CD14-positive monocyte (primary cell): ENCODE measurements at places on chromosomes 4 and X. TPM values are rescaled to one million over a fixed set of nuclear protein-coding genes. Genes with fewer than 3 reads are reported as not detected.

- H3K4me3 ChIP-seq: no peak overlapping the region
- no peaks in the 10 kb centered on the region for H3K36me3 ChIP-seq
Observed at GRCh38 chr4:2977211-2978088, 14.1 kb downstream of the GRK4 start.

- H3K36me3 ChIP-seq: no peaks in the 10 kb centered on the region
- H3K27ac ChIP-seq: no peak overlapping the region
- H3K4me1 ChIP-seq: no peaks in the 10 kb centered on the region
- DNase-seq: no peak
Observed at GRCh38 chrX:103737696-103738095, 27.0 kb downstream of the TMEM31 start.

GRCh38 chr4:6760865-6761264 is 21.7 kb upstream of the KIAA0232 start:
- no peaks in the 10 kb centered on the region for H3K4me1 ChIP-seq
- no peak for DNase-seq
- no peaks in the 10 kb centered on the region for H3K27me3 ChIP-seq
- H3K4me3 ChIP-seq: no peak overlapping the region
- H3K27ac ChIP-seq: no peak overlapping the region

DNA sequence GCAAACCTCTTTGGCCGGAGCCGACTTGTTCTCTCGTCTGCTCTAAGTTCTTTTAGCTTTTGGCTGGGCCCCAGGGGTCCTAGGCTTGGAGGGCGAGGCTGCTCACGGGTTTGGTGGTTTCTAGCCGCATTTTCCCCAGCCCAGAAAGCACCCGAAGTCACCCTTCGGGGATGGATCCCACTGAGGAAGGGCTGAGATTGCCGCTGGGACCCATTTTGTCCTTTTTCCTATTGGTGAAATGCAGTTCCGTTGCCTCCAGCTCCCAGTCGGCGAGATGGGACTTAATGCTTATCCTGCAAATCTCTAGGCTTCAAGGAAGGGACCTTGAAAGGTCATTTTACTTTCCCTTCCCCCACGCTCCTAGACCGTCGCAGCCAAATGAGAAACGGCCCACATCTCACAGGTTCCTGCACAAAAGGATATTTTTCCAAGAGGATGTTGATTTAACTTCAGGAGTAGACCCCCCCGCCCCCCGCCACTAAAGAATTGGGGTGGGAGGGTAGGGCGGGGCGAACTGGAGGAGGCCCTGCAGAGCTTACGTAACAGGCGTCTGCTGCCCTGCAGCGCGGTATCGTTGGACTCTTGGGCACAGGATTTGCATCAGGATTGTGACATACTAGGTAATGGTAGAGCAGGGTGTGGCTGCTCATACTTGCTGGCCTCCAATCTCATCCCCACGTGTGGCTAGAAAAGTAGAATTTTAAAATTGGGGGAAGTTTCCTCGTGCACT is 564 bp downstream of the PGK1 start:
- H3K27me3 ChIP-seq: no peaks in the 10 kb centered on the region
- peak; percentile 83 for DNase-seq
- H3K4me3 ChIP-seq: peak overlapping the region; percentile 82
- peaks cover 48% of the 10 kb centered on the region for H3K4me1 ChIP-seq
- no peaks in the 10 kb centered on the region for H3K36me3 ChIP-seq

- H3K27me3 ChIP-seq: no peaks in the 10 kb centered on the region
- no peak for DNase-seq
- peaks cover 41% of the 10 kb centered on the region for H3K36me3 ChIP-seq
- H3K27ac ChIP-seq: no peak overlapping the region
Observed at GRCh38 chr4:76160355-76160754, 12.2 kb upstream of the NUP54 start.

- no peak for DNase-seq
- H3K4me3 ChIP-seq: no peak overlapping the region
- no peaks in the 10 kb centered on the region for H3K36me3 ChIP-seq
- H3K27me3 ChIP-seq: no peaks in the 10 kb centered on the region
- no peak overlapping the region for H3K27ac ChIP-seq
Observed at GRCh38 chr4:123802082-123802645, 405.6 kb downstream of the SPRY1 start.

DNA sequence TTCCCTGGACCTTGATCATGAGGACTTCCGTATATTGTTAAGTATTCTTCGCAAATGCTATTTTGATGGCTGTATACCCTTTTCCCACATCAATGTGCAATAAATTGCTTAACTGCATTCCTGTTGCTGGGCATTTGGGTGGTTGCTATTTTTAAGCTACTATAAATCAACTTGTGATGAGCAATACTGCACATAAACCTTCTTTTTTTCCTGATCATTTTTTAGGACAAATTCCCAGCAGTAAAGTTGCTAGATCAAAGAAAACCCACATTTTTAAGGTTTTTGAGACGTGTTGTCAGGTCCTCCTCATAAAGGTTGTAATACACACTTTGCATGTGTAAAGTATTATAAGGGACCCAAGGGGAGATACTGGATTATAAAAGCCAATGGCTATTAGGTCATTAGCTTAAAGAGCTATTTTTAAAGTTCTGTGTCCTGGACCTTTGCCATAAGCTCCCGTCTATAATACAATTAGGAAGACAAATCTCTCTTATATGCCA is 35.6 kb downstream of the LIMCH1 start:
- no peak for DNase-seq
- H3K4me1 ChIP-seq: no peaks in the 10 kb centered on the region
- H3K27me3 ChIP-seq: no peaks in the 10 kb centered on the region
- H3K27ac ChIP-seq: no peak overlapping the region
- no peak overlapping the region for H3K4me3 ChIP-seq
- no peaks in the 10 kb centered on the region for H3K36me3 ChIP-seq

- H3K27ac ChIP-seq: no peak overlapping the region
- no peaks in the 10 kb centered on the region for H3K27me3 ChIP-seq
- no peaks in the 10 kb centered on the region for H3K4me1 ChIP-seq
- DNase-seq: no peak
Observed at GRCh38 chr4:186095406-186095805, 9.1 kb upstream of the FAM149A start.

- H3K36me3 ChIP-seq: no peaks in the 10 kb centered on the region
- H3K4me3 ChIP-seq: no peak overlapping the region
- H3K27ac ChIP-seq: no peak overlapping the region
- no peaks in the 10 kb centered on the region for H3K27me3 ChIP-seq
- peaks cover 4% of the 10 kb centered on the region for H3K4me1 ChIP-seq
Observed at GRCh38 chr4:8346838-8347605, 77.5 kb downstream of the HTRA3 start.

GRCh38 chrX:132119821-132120515 is 7.9 kb downstream of the FRMD7 start:
- H3K4me3 ChIP-seq: no peak overlapping the region
- DNase-seq: no peak
- H3K36me3 ChIP-seq: no peaks in the 10 kb centered on the region
- H3K4me1 ChIP-seq: no peaks in the 10 kb centered on the region

DNA sequence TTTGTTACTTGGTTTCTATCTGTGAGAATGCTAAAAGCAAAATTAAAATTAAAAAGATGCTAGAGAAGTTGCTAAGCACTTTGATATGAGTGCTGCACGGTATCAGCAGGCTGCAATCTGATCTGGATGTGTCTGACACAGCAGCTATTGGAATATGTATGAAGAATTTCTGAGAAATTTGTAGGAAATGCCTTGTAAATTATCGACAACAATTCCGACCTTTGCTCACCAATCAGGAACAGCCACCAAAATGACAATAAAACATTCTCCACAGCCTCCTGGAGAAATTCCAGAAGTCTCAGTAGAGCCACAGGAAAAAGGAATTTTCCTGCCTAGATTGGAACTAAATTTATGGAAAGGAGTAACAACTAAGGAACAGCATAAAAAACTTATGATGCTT is 82.5 kb downstream of the TIGD2 start:
- no peaks in the 10 kb centered on the region for H3K36me3 ChIP-seq
- no peaks in the 10 kb centered on the region for H3K27me3 ChIP-seq
- no peak overlapping the region for H3K27ac ChIP-seq
- H3K4me1 ChIP-seq: no peaks in the 10 kb centered on the region
- no peak overlapping the region for H3K4me3 ChIP-seq
- no peak for DNase-seq

DNA sequence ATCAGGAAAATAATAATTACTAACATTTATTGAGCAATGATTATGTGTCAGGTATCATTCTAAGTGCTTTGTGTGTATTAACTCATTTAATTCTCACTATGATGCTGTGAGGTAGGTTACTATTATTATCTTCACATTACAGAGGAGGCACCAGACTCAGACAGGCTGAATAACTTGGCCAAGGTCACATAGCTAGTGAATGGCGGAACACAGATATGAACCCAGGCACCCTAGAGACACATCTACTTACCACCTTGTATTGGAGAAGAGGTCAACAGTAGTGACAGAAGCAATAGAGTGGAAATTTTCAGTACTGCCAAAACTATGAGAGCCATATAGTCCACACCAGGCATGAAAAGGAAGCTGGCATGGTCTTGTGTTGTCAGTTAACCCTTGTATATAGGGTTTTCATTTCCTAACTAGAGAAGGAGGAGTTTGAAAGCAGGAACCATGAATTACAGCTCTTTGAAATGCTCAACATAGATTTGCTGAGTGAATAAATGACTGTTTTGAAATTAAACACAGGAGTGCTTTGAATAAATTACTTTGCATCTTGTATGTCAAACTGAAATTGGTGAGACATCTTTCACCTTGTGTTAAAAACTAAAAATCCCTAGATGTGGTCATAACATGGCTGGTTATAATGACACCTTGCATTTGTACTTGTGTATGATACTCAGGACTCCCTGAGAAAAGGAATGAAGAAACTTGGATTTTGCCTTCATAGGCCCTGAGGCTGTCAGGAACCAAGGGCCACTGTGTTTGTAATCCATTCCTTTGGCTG is 71.8 kb downstream of the RTL9 start:
- H3K36me3 ChIP-seq: no peaks in the 10 kb centered on the region
- no peaks in the 10 kb centered on the region for H3K4me1 ChIP-seq
- no peak overlapping the region for H3K4me3 ChIP-seq
- DNase-seq: no peak

The POF1B gene
- not detected for polyA plus RNA-seq

- H3K36me3 ChIP-seq: no peaks in the 10 kb centered on the region
- H3K4me3 ChIP-seq: no peak overlapping the region
- no peak overlapping the region for H3K27ac ChIP-seq
- peaks cover 6% of the 10 kb centered on the region for H3K4me1 ChIP-seq
- peak; percentile 67 for DNase-seq
Observed at GRCh38 chr4:75995727-75996126, 5.0 kb upstream of the SDAD1 start.

- H3K27me3 ChIP-seq: no peaks in the 10 kb centered on the region
- DNase-seq: no peak
- no peaks in the 10 kb centered on the region for H3K36me3 ChIP-seq
- H3K4me1 ChIP-seq: no peaks in the 10 kb centered on the region
- H3K27ac ChIP-seq: no peak overlapping the region
Observed at GRCh38 chr4:164933244-164933643, 44.2 kb downstream of the TRIM61 start.

DNA sequence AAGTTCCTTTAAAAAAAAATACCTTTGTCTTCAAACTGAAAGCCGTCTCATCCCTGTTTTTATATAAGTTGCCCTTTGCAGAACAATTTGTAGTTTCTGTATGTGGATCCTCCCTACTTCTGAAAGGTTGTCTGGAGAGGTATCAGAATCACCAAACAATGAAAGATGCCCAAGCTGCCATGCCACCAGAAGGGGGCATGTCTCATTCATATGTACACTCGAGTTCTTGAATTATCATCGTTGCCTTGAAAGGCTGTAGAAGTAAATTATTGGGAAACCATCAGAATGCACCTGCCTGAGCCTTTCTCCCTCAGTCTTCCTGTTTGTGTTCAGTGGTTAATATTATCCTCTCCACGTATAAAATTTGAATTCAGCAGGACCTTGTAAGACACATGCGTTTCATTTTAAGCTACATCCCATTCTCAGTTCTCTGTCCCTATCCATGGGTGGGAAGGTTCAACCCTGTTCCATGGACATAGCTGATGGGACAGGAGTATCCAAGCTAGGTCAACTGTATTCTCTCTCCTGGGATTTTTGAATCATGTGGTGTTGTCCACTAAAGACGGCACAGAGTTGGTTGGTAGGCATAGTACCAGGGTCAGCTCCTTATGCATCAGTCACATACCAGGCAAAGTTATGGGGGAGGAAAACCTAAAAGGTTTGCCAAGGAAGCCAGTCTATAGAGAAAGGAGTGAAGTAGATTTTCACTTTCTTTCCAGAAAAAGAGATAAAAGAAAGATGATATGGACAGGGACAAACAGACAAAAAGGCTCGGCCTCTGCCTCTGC is 24.0 kb downstream of the GALNT7 start:
- no peak overlapping the region for H3K4me3 ChIP-seq
- H3K27ac ChIP-seq: no peak overlapping the region
- H3K27me3 ChIP-seq: no peaks in the 10 kb centered on the region
- H3K36me3 ChIP-seq: no peaks in the 10 kb centered on the region
- peaks cover 10% of the 10 kb centered on the region for H3K4me1 ChIP-seq
- no peak for DNase-seq

The CETN2 gene
- 26.7 TPM for polyA plus RNA-seq

The GYG2 gene
- not detected for polyA plus RNA-seq

The NEUROG2 gene
- polyA plus RNA-seq: not detected

DNA sequence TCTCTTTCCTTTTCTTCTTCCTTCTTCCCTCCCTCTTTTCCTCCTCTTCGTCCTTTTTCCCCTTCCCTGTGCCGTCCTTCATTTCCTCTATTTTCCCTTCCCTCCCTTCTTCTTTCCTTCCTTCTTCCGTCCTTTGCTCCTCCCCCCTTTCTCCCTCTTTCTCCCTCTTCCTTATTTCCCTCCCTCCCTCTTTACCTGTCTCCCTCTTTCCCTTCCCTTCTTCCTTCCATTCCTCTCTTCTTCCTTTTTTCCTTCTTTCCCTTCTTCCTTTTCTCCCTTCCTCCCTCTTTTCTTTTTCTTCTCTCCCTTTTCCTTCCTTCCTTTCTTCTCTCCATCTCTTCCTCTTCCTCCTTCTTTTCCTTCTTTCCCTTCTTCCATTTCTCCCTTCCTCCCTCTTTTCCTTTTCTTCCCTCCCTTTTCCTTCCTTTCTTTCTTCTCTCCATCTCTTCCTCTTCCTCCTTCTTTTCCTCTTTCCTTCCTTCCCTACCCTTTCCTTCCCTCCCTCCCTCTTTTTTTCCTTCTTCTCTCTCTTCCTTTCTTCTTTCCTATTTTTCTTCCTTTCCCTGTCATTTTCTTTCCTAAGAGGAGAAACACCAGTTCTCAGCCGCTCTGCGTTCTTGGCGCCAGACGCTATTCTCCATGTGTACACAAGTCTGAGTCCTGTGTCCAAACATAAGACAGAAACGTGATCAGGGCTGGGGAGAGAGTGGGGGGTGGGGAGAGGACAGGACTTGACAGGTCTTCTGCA is 597.1 kb downstream of the MID1IP1 start:
- no peaks in the 10 kb centered on the region for H3K36me3 ChIP-seq
- no peak for DNase-seq
- no peaks in the 10 kb centered on the region for H3K4me1 ChIP-seq
- no peak overlapping the region for H3K4me3 ChIP-seq

The CXorf49 gene
- polyA plus RNA-seq: not detected in 2 replicates

GRCh38 chrX:22577181-22577580 is 304.5 kb downstream of the CBLL2 start:
- H3K36me3 ChIP-seq: no peaks in the 10 kb centered on the region
- DNase-seq: no peak
- no peak overlapping the region for H3K27ac ChIP-seq
